Stimulated activated CD8-positive, alpha-beta memory T cell treated with anti-CD3 and anti-CD28 coated beads, Interleukin-2, amount 100 ng/mL, for 1 hour (primary cell): ENCODE measurements at places on chromosomes 1 and 21.

GRCh38 chr21:33108228-33108627 lies 38.3 kb downstream of the OLIG1 start:
- no peak for DNase-seq

GRCh38 chr1:185433667-185434066 lies 116.6 kb upstream of the IVNS1ABP start:
- no peak for DNase-seq

DNA sequence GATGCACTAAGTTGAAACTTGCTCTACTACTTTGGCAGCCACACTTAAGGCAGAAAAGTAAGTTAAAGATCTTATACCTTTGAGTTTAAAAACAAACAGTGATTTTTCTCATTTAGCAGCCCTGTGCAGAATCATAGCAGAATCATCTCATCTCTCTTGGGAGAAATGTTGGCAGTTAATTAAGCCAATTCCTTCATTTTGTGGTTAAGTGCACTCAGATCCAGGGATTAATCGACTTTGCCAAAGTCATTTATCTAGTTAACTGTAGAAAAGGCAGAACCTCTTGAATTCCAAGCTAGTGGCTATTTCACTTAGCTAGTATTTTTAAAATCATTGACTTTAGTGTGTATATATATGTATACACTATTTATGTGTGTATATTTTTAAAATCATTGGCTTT lies 125.0 kb downstream of the GPR52 start:
- no peak for DNase-seq

DNA sequence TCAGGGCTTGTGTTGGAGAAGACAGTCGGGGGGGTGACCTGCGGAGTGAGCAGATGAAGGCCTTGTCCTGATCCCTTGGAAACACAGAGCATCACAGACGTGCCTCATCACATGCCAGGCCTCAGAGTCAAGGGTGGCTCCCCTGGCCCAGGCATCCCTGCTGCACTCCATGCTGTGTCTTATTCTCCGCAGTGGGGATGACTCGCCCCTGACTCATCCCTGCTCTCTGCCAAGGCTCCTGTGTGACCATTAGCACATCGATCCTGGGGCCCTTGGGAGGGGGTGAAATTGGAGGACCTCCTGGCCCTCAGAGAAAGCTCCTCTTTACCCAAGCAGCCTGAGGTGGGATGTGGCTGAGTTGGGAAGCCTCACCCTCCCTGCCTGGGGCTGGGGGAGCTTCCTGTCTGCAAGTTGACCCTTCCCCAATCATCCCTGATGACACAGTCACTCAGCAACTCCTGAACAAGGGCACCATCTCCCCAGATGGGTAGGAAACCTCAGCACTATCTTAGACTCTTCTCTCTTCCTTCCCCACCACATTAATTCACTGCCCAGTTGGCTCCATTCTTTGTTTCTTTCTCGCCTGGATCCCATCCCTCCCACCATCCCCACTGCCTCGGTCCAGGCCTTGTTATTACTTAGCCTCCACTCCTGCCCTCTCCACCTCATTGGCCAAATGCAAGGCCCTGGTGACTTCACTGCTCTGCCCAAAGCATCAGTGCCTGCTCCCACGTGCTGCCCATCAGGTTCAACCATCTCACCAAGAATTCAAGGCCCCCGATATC lies 74.6 kb downstream of the CAMK2N1 start:
- DNase-seq = no peak

GRCh38 chr1:151165281-151165737 lies 393 bp downstream of the LYSMD1 start:
- no peak for DNase-seq

DNA sequence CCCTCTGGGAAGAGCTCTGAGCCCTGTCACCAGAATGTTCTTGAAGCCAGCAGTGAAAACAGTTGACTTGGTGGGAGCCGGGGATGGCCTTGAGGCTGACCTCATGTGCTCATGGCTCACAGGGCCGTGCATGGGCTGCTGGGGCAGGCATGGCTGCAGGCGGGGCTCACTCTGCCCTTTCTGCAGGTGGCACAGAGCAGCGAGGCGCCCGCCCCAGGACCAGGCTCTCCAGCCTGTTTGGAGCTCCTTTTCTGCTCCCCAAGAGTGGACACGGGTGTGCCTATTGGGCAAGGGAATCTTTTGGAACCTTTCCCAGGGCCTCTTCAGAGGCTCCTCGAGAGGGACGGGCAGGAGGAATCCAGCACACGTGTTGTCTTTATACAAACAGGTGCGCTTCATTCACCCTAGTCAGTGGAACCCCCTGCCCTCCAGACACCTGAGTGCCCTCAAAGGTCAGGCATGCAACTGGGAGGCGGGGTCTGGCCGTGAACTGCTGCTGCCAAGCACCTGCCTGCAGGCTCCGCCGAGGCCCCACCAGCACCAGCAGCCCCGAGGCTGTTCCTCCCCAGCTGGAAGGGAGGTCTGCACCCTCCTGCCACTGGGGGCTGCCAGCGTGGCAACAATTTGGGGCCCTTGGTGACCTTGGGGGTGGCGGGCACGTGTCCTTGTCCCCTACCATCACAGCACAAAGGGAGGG lies 2.6 kb upstream of the TTC34 start:
- DNase-seq = no peak

DNA sequence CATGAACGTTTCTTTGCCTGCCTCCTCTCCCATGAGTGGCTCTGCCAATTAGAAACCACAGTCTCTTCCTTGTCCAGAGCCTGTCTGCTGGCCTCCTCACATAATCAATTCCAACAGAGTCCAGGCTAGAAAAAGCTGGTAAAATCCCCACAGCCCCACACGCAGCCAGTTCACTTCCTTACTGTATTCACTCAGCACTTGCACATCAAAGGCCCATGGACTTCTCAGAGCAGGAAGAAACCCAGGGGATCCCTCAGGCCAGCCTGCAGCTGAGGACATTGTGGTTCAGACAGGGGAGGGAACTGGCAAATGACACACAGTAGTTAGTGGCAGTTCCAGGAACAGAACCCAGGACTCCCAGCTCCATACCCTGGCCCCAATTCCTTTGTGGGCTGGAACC lies 171.6 kb upstream of the EDN2 start:
- no peak for DNase-seq

DNA sequence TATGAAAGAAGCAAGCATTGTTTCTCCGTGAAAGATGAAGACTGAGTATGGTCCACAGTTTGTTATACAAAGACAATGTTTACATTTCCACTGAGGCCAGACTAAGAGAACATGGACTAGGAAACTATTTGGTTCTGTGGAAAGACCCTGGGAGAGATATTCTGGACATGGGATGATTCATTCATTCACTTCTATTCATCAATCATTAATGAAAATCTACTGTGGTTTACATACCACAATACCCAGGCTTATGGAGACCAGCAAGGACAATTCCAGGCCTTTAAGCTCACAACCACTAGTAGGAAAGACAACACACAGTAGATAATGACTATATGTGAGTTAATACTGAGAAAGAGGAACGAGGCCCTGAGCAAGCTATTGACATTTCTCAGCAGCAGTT lies 125.4 kb downstream of the TBX15 start:
- no peak for DNase-seq

GRCh38 chr1:229999004-229999670 lies 67.9 kb upstream of the GALNT2 start:
- DNase-seq = no peak

- DNase-seq = no peak
These were observed 97.7 kb downstream of the TLR5 start for GRCh38 chr1:223045164-223045957.

DNA sequence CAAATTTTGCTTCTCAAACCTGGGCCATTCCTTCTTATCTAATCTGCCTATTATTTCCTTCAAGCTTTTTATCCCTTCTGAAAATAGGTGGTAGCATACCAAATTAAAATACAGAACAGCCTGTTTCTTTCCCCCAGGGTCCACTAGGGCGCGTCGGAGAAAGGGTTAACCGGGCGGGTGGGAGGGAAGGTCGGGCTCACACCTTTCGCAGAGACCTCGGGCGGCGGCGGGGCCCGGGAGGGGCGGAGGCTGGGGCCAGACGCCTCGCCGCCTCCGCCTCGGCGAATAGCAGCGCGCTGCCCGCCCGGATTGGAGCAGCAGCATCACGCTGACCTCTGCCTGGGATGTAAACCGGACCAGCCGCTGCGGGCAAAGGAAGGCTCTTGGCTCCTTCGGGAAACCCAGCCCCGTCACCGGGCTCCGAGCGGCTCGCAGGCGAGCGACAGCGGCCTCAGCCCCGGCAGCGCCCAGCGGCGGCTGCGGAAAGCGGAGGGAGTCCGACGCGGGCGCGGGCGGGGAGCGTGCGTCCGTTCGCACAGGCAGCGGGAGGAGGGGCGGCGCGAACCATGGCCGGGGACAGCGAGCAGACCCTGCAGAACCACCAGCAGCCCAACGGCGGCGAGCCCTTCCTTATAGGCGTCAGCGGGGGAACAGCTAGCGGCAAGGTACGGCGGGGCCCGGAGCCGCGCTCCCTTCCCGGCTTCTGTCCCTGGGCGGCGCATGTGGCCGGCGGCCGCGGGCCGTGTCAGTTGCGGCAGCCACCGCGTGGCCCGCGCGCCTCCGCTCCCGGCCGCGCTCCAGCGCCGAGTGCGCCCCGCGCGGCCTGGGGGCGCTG lies at the start of gene UCK2:
TSS of gene UCK2 (plus strand) at position 347 of the 835 bp plus-strand sequence. CDS start at position 567, 220 bp downstream.
- DNase-seq = peak; percentile 14

- no peak for DNase-seq
These were observed at the start of gene EPHA8 for GRCh38 chr1:22562584-22563583. Gene EPHA8, plus strand, starts transcription at chr1:22563489. Its CDS starts 147 bp downstream, at chr1:22563636.

DNA sequence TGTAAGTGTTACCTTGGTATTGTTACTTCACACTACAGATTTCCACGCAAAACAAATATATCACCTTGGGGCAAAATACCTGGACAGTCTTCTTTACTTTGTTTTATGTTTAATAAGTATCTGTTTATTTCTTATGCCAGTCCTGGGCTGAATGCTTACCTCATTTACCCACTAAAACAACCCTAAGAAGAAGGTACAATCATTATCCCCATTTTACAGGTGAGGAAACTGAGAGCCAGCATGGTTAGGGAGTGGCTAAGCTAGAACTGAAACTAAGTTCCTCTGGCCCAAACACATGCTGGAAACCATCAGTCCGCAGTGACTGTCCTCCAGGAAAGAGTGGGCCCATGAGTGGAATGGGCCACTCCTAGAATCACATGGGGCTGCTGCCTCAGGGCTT lies 13.0 kb upstream of the GUCA2B start:
- DNase-seq = no peak

- DNase-seq = no peak
These were observed 84.3 kb downstream of the ZC3H11B start for GRCh38 chr1:219528633-219529032.

DNA sequence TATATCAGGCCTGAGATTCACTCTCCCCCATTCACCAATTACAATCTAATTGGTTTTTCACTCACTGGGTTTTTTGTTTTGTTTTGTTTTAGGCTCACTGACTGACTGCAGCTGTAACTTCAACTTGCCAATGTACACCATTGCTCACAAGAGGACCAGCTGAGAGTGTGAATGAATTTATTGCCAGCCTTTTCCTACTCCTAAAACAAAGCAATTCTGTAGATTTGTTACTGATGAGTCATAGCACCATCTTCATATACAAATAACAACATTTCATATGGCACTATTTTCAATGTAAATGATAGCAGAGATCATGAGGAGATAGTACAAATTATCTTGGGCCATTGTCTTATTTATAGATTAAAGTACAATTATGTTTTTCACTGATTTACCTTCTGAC lies 76.0 kb upstream of the DPYD start:
- DNase-seq = no peak

GRCh38 chr1:202090994-202091393 lies 31.7 kb upstream of the GPR37L1 start:
- DNase-seq = no peak

GRCh38 chr1:54959241-54959640 lies 21.2 kb upstream of the TMEM61 start:
- DNase-seq = no peak

GRCh38 chr1:153977250-153978240 lies at the start of gene JTB:
Gene JTB, minus strand, starts transcription at chr1:153977674. Its CDS starts 422 bp downstream, at chr1:153977252.
- DNase-seq = peak; percentile 69

DNA sequence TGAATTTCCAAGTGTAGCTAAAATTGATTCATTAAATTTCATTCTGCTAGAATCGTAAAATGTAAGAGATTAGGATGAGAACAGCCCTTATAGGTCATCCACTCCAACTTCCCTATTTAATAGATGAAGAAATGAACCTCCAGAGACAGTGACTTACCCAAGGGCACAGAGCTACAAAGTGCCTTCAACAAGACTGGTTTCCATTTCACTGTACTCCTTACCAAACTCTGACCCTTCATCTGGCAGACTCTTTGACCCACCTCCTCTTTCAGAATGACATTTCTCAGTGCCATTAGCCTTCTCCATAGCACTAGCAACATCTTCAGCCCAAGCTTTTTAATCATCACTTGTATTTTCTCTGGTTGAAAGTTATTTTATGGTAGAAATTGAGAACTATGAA lies 161.3 kb downstream of the NEK7 start:
- no peak for DNase-seq

GRCh38 chr1:25566176-25566729 lies 22.8 kb downstream of the LDLRAP1 start:
- DNase-seq = no peak

DNA sequence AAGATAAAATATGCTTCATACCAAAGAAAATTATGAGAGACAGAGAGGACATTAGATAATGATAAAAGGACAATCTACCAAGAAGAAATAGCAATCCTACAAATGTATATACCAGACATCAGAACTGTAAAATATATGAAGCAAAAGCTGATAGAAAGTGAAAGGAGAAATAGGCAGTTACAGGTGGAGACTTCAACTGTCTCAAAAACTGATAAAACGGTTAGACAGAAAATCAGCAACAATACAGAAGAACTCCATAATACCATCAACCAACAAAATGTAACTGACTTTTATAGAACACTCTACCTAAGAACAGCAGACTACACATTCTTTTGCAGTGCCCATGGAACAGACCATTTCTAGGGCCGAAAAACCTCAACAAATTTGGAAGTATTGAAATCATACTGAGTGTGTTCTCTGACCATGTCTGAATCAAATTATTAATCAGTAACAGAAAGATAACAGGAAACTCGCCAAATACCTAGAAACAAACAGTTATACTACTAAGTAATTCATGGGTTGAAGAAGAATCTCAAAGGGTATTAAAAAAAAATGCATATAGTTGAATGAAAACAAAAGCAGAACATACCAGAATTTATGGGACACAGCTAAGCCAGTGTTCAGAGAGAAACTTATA lies 132.1 kb downstream of the RPS6KC1 start:
- no peak for DNase-seq

- DNase-seq = no peak
These were observed 1048.5 kb downstream of the PLA2G4A start for GRCh38 chr1:187877220-187877619.

DNA sequence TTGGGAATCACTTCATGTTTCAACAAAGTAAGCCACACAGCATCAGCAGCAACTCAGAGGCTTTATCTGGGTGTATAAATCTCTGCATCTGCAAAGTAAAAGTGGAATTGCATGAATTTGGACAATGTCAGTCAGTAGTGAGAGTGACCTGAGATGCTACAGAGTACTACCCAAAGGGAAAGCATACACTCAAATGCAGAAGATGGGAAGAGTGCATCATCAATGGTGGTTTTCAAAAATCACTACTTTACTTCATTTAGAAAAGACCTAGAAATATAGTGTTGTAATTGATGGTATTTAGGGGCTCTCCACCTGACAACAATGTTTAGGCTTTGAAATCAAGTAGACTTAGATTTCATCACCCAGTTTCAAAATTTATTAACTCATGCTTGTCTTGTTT lies 24.5 kb upstream of the PKN2 start:
- no peak for DNase-seq
